A549 treated with CORT108297 at 1 μM for 4 hours (cell line): ENCODE measurements at places on chromosomes 7 and 10. TPM values are rescaled to one million over a fixed set of nuclear protein-coding genes. Genes with fewer than 3 reads are reported as not detected.

Gene NHLRC2
- 5.4 to 7.6 TPM (median 6.4 TPM) in 5 replicates for total RNA-seq

Gene CISD1
- 46.3 to 59.3 TPM (median 52.8 TPM) in 5 replicates for total RNA-seq

Gene PAX2
- total RNA-seq = 0.09 to 0.30 TPM (median 0.19 TPM) in 5 replicates

Gene FAM204A
- 42.5 to 79.4 TPM (median 44.9 TPM) in 5 replicates for total RNA-seq

Gene EIF3A
- total RNA-seq = 111 to 155 TPM (median 134 TPM) in 5 replicates

Gene AGMO
- total RNA-seq = 0.57 to 1.1 TPM (median 0.75 TPM) in 5 replicates

Gene SRRM3
- 6.3 to 10.0 TPM (median 8.5 TPM) in 5 replicates for total RNA-seq

Gene MMP21
- 0.04 to 0.06 TPM in 2 of 5 replicates, not detected in the others for total RNA-seq

Gene HOGA1
- total RNA-seq = 0.76 to 1.8 TPM (median 1.1 TPM) in 5 replicates

Gene CALHM1
- total RNA-seq = 0.02 TPM in 1 of 5 replicates, not detected in the others

Gene SLC25A28
- 22.7 to 30.5 TPM (median 27.9 TPM) in 5 replicates for total RNA-seq

Gene PTPRN2
- total RNA-seq = 0.64 to 1.1 TPM (median 0.82 TPM) in 5 replicates

Gene SORBS1
- total RNA-seq = 0.36 to 0.69 TPM (median 0.47 TPM) in 5 replicates

Gene SMC3
- 37.9 to 67.9 TPM (median 45.2 TPM) in 5 replicates for total RNA-seq

Gene LRRC61
- total RNA-seq = 0.05 to 0.16 TPM (median 0.08 TPM) in 5 replicates

Gene FAS
- total RNA-seq = 30.3 to 39.2 TPM (median 33.2 TPM) in 5 replicates

Gene ADAM8
- total RNA-seq = 2.3 to 4.8 TPM (median 3.7 TPM) in 5 replicates

Gene TCAF2
- 0.29 to 0.53 TPM (median 0.35 TPM) in 5 replicates for total RNA-seq

Gene CRYGN
- not detected in 5 replicates for total RNA-seq

Gene MRLN
- not detected in 5 replicates for total RNA-seq

Gene TUBAL3
- 0.23 to 0.57 TPM (median 0.39 TPM) in 5 replicates for total RNA-seq

Gene CCDC3
- total RNA-seq = 0.75 to 1.2 TPM (median 1.2 TPM) in 5 replicates

Gene NPC1L1
- 0.01 to 0.08 TPM (median 0.06 TPM) in 5 replicates for total RNA-seq

Gene MSS51
- 0.33 to 0.71 TPM (median 0.40 TPM) in 5 replicates for total RNA-seq

Gene SEMA4G
- 8.0 to 10.4 TPM (median 9.7 TPM) in 5 replicates for total RNA-seq

Gene SLC26A5
- not detected in 5 replicates for total RNA-seq

Gene ADRB1
- total RNA-seq = 0.59 to 0.94 TPM (median 0.78 TPM) in 5 replicates

Gene SMO
- 12.9 to 18.7 TPM (median 16.7 TPM) in 5 replicates for total RNA-seq

Gene ANXA8L1
- 86.4 to 129 TPM (median 111 TPM) in 5 replicates for total RNA-seq

Gene EFCAB10
- 2.4 to 3.7 TPM (median 3.0 TPM) in 5 replicates for total RNA-seq

Gene ITGA8
- not detected in 5 replicates for total RNA-seq

Gene C10orf67
- total RNA-seq = 0.05 to 0.17 TPM (median 0.06 TPM) in 5 replicates

Gene ZNF239
- total RNA-seq = 2.3 to 4.5 TPM (median 2.5 TPM) in 5 replicates

Gene UNCX
- total RNA-seq = 0.03 to 0.22 TPM (median 0.06 TPM) in 4 of 5 replicates, not detected in the other

Gene SPDYE16
- total RNA-seq = 0.03 to 0.14 TPM (median 0.05 TPM) in 3 of 5 replicates, not detected in the others

Gene ABCB8
- 33.1 to 55.2 TPM (median 52.6 TPM) in 5 replicates for total RNA-seq

Gene PNLIPRP2
- 0.11 TPM in 1 of 5 replicates, not detected in the others for total RNA-seq

Gene GCK
- not detected in 5 replicates for total RNA-seq
